ENCODE measurements at places on chromosomes 16 and 17.

DNA sequence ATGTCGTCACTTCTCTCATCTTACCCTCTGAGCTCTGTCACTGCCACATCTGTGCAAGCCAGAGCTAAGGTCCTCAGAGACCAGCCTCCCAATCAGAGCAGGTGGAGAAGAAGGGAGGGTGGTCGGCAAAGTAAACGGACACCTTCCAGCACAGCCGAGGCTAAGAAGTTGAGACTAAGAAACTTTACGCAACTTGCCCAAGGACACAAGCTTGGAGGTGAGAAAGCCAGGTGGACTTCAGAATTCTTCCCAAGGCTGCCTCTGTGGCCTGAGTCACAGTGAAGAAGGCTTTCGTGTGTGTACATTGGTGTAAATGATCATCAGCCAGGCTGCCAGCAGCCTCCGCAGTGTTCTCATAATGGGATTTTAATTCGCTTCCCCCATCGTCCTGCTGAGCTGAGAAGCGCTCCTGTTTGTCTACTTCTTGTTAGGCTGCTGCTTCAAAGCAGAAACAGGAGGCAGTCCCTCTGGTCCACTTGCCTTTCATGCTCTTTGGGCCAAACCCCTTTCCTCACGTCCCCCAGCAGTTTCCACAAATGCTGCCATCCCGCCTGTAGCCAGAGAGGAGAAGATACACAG is 125.0 kb upstream of the RPL38 start:
- no peak for DNase-seq

DNA sequence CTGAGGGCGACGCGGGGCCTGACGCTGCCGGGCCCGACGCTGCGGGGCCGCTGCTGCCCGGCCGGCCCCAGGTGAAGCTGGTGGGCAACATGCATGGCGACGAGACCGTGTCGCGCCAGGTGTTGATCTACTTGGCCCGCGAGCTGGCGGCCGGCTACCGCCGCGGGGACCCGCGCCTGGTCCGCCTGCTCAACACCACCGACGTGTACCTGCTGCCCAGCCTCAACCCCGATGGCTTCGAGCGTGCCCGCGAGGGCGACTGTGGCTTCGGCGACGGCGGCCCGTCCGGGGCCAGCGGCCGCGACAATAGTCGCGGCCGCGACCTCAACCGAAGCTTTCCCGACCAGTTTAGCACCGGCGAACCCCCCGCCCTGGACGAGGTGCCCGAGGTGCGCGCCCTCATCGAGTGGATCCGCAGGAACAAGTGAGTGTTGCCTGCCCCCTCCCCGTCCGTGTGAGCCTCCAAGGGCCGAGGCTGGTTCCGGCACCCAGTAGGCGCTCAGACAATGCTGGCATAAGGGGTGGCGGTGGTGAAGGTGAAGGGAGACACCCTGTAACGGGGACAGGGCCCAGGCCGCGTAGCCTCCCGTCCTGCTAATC is 676 bp downstream of the CPD start:
- DNase-seq = no peak

DNA sequence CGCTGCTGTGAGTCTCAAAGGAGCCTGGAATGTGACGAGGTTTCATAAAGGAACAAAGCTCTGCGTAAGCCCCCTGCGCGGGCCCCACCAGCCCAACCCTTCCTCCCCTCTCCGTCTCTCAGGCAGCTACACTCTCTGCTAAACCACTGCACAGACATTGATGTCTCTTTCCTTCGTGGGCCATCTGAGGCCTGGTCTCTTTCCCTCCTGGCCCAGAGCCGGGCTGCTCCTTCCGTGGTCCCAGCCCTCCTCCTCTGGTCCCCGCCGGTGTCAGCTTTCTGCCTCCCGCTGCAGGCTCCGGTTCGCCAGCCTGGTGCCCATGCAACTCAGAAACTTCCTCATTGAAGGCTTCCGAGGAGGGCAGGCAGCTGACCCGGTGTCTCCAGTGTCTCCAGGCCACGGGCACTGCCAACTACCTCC is 7.4 kb downstream of the SCARF1 start:
- no peak for DNase-seq

DNA sequence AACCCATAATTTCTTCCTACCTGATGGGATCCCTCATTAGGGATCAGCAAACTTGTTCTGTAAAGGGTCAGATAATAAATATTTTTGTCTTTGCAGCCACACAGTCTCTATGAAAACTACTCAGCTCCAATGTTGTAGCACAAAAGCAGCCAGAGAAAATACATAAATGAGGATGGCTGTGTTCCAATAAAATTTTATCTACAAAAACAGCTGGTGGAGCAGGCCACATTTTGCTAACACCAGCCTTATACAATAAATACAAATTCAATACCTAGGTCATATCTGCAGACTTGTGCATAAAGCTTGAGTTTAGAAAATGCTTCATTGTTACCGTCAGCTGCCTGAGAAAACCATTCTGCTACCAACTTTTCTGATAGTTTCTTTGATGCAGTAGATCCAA is 38.4 kb upstream of the INTS2 start:
- no peak for DNase-seq

DNA sequence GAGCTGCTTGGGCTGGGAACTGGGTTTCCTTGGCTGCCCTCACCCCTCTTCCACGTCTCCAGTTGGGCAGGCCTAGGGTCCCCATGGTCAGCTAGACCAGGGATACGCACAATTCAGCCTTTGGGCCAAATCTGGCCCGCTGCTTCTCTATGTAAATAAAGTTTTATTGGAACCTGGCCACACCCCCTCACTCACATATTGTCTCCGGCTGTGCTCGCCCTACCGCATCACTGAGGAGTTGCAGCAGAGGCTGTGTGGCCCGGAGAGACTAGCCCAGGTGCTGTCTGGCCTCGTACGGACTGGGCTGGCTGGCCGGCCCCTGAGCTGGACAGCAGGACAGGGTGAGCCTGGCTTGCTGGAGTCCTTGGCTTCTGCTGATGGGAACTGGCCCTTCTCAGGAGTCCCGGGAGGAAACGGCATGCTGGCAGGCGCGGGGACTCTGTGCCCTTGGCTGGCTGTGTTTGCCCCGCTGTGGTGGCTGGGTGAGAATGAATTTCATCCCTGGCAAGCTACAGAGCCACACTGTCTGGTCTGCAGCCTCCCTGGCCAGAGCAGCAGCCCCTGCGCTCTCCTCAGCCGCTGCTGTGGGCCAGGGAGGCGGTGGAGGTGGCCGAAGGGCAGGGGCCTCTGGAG is 82.0 kb downstream of the ENGASE start:
- no peak for DNase-seq

GRCh38 chr16:79843631-79844043 is 243.1 kb upstream of the MAF start:
- DNase-seq = no peak

DNA sequence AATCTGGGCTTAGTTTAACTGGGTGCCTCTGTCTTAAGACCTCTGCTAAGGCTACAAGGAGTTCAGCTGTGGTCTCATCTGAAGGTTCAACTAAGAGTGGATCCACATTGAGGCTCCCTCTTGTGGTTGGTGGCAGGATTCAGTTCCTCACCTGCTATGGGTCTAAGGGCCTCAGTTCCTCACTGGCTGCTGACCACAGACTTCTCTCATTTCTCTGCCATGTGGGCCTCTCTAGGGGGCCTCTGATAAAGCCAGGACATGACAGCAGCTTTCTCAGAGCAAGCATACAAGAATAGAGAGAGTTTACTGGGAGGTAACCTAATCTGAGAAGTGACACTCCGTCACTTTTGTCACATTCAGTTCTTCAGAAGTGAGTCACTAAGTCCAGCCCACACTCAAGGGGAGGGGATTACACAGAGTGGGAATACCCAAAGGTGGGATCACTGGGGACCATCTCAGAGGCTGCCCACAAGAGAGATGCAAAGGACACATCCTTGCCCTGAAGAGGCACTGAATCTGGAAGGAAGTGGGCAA is 19.2 kb upstream of the ABAT start:
- no peak for DNase-seq

DNA sequence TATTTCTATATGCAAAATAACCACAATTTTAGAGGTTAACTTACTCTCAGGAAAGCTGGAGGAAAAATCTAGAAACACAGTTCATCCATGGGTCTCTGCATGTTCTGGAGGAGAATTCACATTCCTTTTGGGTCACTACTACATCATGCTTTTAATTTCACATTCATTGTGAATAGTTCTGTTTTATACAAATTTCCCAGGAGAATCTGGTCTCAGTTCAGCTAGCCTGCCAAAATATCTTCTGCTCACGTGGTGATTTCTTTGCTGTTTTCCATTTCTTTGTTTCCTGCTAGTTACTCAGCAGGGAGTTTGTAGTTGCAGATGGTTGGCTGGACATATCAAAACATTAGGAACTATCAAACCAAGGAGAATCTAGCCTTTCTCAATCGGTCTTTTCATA is at the start of gene ABCA9:
Gene ABCA9 (minus strand): TSS at position 106 of the 400 bp plus-strand sequence. CDS start 9,801 bp downstream, outside the sequence.
- no peak for DNase-seq

DNA sequence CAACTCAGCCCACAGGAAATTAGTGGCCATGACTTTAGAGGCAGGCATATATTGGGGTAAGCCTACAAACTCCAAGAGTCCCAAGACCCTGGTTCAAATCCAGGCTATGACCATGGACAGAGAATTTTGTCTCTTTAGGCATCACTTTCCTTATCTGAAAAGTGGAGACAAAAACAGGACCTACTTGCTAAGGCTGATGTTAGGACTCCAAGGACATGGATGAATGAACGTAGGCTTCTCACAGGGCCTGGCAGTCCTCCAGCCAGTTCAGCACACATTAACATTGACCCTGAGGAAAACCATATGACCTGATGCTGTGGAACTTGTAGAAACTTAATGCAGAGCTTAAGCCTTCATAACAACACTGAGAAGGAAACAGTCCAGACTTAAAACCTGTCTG is 1.4 kb downstream of the FKBP10 start:
- DNase-seq = no peak

DNA sequence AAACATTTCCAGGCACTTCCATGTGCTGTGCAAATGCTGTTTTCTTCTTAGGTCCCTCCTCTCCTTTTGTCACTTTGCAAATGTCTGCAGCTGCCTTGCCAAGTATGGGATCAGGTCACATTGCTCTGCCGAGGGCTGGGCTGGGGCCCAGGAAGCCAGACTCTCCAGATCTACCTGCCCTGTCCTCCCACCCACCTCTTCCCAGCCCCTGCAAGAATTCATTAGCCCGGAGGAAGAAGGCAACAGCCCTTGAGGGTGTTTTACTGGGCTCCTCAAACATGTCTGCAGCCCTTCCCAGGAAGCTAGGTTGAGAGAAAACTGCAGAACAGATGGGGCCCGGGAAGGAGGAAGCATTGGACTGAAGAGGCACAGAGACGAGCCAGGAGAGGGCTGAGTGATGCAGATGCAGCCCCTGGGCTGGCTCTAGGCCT is 47.1 kb downstream of the WSB1 start:
- no peak for DNase-seq

GRCh38 chr17:2828397-2829038 is 32.3 kb downstream of the RAP1GAP2 start:
- peak; percentile 26 for DNase-seq

- no peak for DNase-seq
These were observed 155.2 kb upstream of the C17orf78 start for GRCh38 chr17:37220607-37220953.

DNA sequence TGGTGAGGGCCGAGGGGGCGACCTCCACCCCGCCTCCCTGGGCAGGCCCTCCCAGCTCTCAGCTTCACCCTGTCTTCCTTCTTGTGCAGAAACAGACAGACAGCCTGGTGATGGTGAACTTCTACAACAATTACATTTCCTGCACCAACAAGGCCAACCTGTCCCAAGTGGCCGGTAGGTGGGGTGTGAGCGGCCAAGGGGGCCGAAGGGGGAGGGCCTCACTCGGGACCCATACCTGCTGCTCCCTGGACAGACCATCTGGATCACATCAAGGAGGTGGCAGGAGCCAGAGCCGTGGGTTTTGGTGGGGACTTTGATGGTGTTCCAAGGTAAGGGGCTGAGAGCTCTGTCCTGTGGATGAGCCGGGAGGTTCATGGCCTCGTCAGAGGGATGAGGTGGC is 20.1 kb downstream of the CHMP1A start:
- DNase-seq = no peak

GRCh38 chr17:3556916-3557767 is 470 bp downstream of the TRPV3 start:
- DNase-seq = no peak

DNA sequence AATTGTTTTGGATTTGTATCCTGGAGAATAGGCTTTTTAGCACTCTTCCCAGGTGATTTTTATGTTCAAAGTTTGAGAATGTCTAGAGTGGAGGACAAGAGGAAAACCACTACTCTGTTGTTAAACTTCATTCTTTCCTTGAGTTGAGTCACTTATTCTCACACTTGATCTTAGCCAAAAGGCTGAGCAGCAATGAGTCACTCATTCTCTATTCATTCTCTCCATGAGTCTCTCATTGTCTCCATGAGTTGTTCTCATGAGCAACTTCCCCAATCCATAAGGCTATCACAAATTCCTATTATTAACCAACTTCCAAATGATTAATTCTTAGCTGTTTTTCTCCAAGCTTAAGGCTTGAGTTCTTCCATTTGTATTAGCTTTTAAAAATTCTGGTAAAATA is 1393.3 kb downstream of the CDH8 start:
- no peak for DNase-seq

DNA sequence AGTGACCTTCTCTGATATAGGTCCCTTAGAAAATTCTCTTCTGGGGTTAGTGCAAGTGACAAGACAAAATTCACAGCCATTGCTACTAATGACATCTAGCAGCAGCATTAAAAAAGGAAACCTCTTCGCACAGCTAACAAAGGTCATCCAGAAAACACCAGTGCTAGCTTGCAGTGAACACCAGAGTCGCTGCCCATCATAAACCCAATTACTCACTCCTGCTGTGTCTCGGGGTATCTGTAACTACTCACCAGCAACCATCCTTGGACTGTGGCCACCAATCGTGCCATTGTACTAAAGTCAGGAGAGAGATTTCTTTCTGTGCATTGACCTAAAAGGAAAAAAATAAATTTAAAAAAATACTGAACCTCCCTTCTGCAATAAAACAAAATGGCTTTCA is 1494.7 kb upstream of the CDH8 start:
- DNase-seq = no peak

- no peak for DNase-seq
These were observed 17.1 kb downstream of the RND2 start for GRCh38 chr17:43042025-43042628.

DNA sequence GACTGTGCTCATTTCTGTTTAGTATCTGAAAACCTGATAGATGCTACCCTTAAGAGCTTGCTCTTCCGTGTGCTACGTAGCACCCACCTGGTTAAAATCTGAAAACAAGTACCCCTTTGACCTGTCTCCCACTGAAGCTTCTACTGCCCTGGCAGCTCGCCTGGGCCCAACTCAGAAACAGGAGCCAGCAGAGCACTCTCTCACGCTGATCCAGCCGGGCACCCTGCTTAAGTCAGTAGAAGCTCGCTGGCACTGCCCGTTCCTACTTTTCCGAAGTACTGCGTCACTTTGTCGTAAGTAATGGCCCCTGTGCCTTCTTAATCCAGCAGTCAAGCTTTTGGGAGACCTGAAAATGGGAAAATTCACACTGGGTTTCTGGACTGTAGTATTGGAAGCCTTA is 18.9 kb downstream of the NTAN1 start:
- no peak for DNase-seq

- DNase-seq = peak; percentile 19
These were observed 28.6 kb downstream of the SLC38A8 start for GRCh38 chr16:84013787-84014569.
